ENCODE measurements at places on chromosomes 16 and 17. TPM values are rescaled to one million over a fixed set of nuclear protein-coding genes. Genes with fewer than 3 reads are reported as not detected.

DNA sequence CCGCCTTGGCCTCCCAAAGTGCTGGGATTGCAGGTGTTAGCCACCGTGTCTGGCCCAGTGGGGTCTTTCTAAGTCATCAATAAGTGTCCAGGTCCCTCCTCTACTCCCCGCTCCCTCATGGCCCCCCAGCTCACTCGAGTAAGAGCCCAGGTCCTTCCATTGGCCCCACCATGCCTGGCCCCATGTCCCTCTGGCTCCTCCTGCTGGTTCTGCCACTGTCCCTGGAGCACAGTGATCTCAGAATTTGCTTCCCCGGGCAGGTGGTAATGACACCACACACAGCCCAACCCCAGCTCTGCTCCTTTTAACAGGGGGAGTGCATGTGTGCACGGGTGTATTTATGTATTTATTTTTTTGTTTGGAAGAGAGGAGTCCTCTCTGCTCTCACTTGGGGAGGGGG is 19.6 kb downstream of the MGAT5B start:
- DNase-seq = no peak

DNA sequence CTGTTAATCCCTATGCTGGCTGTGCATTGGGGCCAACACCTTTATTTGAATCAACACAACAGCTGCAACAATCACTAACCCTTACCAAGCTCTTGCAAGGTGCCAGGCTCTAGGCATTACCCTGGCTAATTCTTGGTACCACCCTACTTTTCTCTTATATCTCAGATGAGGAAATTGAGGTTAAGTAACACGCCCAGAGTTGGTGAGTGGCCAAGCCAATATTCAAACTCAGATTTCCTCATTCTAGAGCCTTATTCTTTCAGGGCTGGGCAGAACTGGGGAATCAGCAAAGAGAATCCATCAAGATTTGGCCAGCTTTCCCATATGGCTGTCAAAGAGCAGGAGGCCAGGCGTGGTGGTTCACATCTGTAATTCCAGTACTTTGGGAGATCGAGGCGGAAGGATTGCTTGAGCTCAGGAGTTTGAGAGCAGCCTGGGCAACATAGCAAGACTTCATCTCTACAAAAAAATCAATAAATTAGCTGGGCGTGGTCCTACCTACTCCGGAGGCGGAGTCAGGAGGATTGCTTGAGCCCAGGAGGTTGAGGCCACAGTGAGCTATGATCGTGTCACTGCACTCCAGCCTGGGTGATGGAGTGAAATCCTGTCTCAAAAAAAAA is 23.7 kb downstream of the ARSG start:
- DNase-seq = peak; percentile 38

GRCh38 chr16:26963109-26963508 is 103.6 kb upstream of the C16orf82 start:
- DNase-seq = peak; percentile 53

GRCh38 chr16:73793260-73793659 is 503.4 kb upstream of the PSMD7 start:
- DNase-seq = no peak

HOXB3 gene
- 2.4 TPM for polyA plus RNA-seq

- DNase-seq = no peak
Observed at GRCh38 chr16:83915081-83915480, 16.2 kb downstream of the MLYCD start.

ENPP7 gene
- not detected for polyA plus RNA-seq

- no peak for DNase-seq
Observed at GRCh38 chr17:67050066-67050465, 5.7 kb downstream of the CACNG1 start.

GRCh38 chr17:35825206-35825605 is 15.9 kb downstream of the TAF15 start:
- DNase-seq = no peak

DNA sequence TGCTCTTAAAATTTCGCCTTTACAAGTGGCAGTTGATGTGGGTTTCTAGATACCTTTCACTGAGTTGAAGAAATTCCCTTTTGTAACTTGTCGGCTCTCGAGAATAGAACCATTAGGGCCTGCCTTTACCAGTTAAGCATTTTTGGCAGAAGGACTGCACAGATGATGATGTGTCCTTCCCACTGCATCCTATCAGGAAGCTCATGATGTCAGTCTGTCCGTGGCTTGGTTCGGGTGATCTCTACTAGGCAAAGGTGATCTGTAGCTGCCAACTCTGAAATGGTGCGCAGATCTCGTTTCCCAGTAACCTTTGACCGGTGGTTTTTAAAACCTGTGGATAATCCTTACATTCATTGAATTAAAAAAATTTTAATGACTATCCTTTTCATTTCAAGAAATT is 49.7 kb downstream of the ZNRF1 start:
- no peak for DNase-seq

- peak; percentile 58 for DNase-seq
Observed at GRCh38 chr16:4032768-4033167, 83.5 kb downstream of the ADCY9 start.

TP53TG3B gene
- polyA plus RNA-seq = not detected

DNA sequence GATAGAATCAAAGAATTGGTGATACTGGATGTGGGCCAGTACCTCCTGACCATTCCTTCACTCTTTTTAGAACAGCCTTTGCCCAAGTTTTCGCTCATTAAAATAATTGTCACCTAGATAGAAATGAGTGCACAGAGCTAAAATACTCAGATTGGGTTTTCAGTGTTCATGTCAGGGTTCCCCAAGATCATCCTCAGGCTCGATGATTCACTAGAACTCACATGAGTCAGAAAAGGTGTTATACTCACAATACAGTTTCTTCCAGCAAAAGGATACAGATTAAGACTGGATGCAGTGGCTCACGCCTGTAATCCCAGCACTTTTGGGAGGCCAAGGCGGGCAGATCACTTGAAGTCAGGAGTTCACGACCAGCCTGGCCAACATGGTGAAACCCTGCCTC is 19.9 kb downstream of the ERCC4 start:
- peak; percentile 33 for DNase-seq

DNA sequence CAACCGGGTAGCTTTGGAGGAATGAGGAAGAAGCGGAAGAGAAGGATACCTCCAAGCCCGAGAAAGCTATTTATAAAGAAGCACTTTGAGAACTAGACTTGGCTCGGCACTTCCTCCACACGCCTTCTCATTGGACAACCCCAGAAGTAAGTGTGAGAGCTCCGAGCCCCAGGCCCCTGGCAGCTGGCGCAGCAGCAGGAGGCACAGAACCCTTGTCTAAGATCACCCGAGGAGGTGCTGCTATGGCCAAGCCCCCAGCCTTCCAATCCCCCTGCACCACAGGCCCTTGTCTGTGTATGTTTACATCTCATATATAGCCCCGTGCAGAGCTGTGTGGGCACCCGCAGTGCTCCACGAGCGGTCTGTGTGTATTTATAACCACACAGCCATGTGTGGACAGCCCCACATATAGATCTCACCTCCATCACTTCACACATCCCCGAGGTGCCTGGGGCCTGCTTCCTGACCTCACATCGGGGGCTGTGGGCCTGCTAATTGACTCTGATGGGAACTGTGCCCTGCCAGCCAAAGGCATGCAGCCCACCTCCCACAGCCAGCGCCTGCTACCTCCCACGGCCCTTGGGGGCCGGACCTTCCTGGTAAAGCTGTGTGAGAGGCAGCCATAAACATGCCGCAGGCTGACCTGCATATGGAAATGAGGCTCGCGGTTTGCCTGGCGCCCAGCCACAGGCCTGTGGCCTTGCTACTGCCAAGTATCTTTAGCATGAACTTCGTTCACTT is 96.1 kb downstream of the C17orf67 start:
- DNase-seq = peak; percentile 43

DNA sequence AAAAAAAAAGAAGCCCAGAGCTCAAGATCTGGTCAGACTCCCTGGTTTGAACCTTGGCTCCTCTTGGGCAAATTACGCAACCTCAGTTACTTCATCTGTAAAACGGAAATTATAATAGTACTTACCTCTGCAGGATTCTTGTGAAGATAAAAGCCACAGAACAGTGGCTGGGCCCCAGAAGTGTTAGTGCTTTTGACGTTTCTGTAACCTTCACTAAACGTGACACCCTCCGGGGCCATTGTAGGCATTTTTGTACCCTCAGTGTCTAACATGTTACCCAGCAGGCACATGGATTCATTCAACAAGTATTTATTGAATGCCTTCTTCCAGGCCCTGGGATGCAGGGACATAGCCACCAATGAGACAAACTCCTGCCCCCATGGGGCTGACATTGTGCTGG is 58.0 kb downstream of the PITPNC1 start:
- peak; percentile 17 for DNase-seq

- no peak for DNase-seq
Observed at GRCh38 chr17:73354423-73355284, 42.9 kb upstream of the CDC42EP4 start.

- DNase-seq = no peak
Observed at GRCh38 chr17:50889528-50890118, 23.5 kb upstream of the TOB1 start.

WNT9B gene
- polyA plus RNA-seq = not detected

RNF227 gene
- polyA plus RNA-seq = 3.1 TPM

DNA sequence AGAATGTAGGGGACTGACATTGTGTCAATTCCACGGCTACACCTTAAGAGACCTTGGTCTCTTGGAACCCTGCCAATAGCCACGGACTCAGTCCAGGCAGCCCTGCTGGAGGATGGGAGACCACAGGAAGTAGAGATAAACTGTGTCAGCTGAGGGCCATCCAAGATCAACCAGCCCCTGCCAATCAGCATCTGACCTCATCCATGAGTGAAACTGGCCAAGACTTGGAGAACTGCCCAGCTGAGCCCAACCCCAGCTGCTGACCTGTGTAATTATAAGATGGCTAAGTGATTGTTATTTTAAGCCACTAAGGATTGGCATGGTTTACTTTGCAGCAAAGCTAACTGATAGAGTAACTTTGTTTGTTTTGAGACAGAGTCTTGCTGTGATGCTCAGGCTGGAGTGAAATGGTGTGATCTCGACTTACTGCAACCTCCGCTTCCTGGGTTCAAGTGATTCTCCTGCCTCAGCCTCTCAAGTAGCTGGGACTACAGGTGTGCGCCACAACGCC is 13.3 kb upstream of the YWHAE start:
- DNase-seq = peak; percentile 73

- no peak for DNase-seq
Observed at GRCh38 chr17:45764479-45764878, 19.6 kb upstream of the CRHR1 start.

- no peak for DNase-seq
Observed at GRCh38 chr17:15414532-15415306, 52.7 kb downstream of the CDRT4 start.

DNA sequence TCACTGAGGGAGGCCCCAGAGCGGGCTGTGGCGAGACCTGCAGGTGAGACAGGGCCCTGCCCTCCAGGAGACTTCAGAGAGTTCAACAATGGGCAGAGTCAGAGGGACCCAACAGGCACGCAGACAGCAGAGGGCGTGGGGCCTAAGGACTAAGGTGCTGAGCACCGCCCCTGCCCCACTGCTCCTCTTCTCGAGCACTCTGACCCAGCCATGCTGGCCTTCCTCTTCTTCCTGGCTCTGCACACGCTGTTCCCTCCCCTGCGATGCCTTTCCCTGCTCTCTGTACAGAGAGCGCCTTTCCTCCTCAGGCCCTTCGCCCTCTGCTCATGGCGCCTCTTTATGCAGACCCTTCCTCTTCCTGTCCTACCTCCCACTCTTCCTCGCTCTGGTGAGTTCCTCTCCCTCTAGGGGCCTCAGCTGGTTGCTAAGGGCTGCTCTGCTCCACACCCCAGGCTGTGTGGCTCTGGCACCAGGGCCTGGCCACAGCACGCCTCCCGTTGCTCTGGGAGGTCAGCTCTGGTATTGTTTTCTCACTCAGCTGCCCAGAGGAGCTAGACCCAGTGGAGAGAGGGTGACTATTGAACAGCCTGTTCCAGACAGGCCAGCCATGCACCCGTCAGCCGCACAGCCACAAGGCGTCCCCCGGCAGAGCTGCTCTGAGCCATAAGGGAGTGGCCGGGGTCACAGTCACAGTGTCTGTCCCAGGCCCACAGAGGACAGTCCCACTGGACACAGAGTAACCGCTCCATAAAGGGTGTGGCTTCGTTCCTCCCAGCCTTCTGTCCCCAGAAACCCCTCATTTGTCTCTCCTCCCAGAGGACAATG is 13.6 kb upstream of the RASD1 start:
- DNase-seq = no peak

- no peak for DNase-seq
Observed at GRCh38 chr17:8445536-8445935, 9.9 kb downstream of the NDEL1 start.

DNA sequence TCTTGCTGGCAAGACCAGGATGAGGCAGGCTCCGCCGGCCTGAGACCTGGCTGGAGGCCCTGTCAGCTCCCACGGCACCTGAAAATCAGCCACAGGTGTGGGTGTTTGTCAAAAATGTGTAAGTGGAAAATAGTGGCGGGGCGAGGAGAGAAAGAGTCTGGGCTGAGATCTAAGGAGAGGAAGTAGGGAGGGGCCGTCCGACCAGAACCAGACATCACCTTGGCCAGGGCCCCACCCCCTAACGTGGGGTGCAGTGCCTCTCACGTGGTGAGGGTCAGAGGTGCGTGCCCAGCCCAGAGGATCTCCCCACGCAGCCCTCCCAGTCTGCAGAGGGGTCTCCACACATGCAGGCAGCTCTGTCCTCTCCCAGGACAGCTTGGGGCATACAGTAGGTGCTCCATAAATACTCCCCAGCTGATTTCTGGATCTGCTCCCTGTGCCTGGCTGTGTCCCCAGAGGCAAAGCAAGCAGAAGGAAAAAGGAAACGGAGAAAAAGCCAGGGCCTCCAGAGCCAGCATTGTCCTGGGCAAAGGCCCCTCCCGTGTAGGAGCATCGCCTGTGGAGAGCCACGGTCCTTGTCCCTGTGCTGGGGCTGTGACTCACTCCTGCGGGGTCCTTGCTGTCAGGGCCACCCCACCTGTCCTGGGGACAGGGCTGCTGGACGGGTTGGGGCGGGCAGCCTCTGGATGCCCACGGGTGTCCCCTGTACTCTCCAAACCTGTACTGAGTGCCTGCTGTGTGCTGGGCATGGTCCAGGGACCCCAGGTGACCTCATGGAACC is 16.7 kb downstream of the ZFPM1 start:
- no peak for DNase-seq

DNA sequence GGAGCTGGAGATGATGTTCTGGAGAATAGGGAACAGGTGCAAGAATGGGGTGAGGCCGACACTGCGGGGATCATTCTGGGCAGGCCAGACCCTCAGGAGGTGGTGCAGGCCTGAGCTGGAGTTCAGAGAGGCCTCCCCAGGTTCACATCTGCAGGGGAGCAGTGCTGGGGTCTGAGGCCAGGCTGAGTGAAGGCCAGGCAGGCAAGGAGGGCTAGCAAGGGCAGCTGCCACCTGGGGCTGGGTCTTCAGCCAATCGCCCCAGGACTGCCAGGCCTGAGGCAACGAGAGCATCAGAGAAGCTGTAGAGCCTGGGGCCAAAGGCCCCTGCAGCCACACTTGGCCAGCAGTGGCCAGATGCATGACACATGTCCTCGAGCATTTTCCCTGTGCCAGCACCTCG is 14.5 kb downstream of the FOXN1 start:
- no peak for DNase-seq

CDC42EP4 gene
- polyA plus RNA-seq = 31.2 TPM

- DNase-seq = peak; percentile 86
Observed at GRCh38 chr17:65092262-65092661, 35.7 kb upstream of the GNA13 start.

GRCh38 chr17:17355426-17355825 is 52.3 kb downstream of the NT5M start:
- DNase-seq = no peak

IRX3 gene
- 8.8 TPM for polyA plus RNA-seq

NLRC5 gene
- polyA plus RNA-seq = 9.3 TPM

NKD1 gene
- polyA plus RNA-seq = not detected

KRTAP1-1 gene
- polyA plus RNA-seq = 3.3 TPM
